ENCODE measurements at places on chromosomes 5 and 9. TPM values are rescaled to one million over a fixed set of nuclear protein-coding genes. Genes with fewer than 3 reads are reported as not detected.
A peak's percentile ranks its signal among the peaks of the same experiment; 100 is the strongest.

- H3K27me3 ChIP-seq = no peaks in the 10 kb centered on the region
- no peak overlapping the region for H3K4me3 ChIP-seq
- H3K36me3 ChIP-seq = no peaks in the 10 kb centered on the region
- no peak overlapping the region for H3K27ac ChIP-seq
- no peak for DNase-seq
- no peaks in the 10 kb centered on the region for H3K4me1 ChIP-seq
These were observed 18.2 kb downstream of the GNPDA1 start for GRCh38 chr5:141994511-141995136.

GRCh38 chr5:66882606-66883227, 286.5 kb downstream of the MAST4 start:
- no peak overlapping the region for H3K4me3 ChIP-seq
- peaks cover 5% of the 10 kb centered on the region for H3K4me1 ChIP-seq
- no peak for DNase-seq
- no peaks in the 10 kb centered on the region for H3K27me3 ChIP-seq
- peak overlapping the region; percentile 71 for H3K27ac ChIP-seq
- no peaks in the 10 kb centered on the region for H3K36me3 ChIP-seq

GRCh38 chr5:178207183-178207916, 3.0 kb downstream of the HNRNPAB start:
- H3K4me1 ChIP-seq = peaks cover 12% of the 10 kb centered on the region
- no peak overlapping the region for H3K27ac ChIP-seq
- H3K36me3 ChIP-seq = no peaks in the 10 kb centered on the region
- no peak for DNase-seq
- no peaks in the 10 kb centered on the region for H3K27me3 ChIP-seq

GRCh38 chr9:124502711-124503702, 4.2 kb downstream of the NR5A1 start:
- no peak overlapping the region for H3K27ac ChIP-seq
- H3K4me3 ChIP-seq = no peak overlapping the region
- no peaks in the 10 kb centered on the region for H3K27me3 ChIP-seq
- peaks cover 6% of the 10 kb centered on the region for H3K4me1 ChIP-seq
- no peaks in the 10 kb centered on the region for H3K36me3 ChIP-seq

DNA sequence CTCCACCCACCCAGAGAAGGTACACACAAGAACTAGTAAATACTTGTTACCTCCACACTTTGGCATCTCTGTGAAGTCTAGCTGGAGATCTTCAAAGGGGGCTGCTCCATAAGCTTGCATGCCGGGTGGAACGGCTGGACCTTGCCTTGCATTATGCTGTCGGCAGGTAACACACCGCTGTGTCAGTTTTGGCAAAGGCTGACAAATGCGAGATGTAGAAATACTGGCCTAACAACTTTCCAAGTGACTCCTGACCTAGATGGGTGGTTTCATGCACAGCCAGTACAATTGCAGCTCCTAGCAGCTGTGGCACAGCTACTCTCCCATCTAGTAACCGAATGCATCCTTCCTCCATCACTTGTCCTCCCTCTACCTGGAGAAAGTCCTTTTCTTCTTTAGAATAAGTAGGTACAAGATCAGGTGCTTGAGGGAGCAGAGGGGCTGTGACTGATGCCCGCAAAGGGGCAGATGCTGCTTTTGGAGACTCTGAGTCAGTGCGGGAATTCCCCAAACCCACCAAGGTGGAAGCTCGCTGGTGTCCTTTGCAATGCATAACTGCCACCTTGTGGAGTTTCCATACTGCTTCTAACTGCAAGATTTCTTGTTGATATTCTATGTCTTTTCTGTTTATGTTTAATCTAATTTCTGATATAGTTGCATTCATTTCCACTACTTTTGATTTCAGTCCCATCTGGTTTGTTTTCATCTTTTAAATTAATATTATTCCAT, 78.4 kb downstream of the TMEM161B start:
- DNase-seq = no peak
- H3K4me1 ChIP-seq = no peaks in the 10 kb centered on the region
- H3K36me3 ChIP-seq = no peaks in the 10 kb centered on the region
- H3K27me3 ChIP-seq = no peaks in the 10 kb centered on the region
- no peak overlapping the region for H3K4me3 ChIP-seq

DNA sequence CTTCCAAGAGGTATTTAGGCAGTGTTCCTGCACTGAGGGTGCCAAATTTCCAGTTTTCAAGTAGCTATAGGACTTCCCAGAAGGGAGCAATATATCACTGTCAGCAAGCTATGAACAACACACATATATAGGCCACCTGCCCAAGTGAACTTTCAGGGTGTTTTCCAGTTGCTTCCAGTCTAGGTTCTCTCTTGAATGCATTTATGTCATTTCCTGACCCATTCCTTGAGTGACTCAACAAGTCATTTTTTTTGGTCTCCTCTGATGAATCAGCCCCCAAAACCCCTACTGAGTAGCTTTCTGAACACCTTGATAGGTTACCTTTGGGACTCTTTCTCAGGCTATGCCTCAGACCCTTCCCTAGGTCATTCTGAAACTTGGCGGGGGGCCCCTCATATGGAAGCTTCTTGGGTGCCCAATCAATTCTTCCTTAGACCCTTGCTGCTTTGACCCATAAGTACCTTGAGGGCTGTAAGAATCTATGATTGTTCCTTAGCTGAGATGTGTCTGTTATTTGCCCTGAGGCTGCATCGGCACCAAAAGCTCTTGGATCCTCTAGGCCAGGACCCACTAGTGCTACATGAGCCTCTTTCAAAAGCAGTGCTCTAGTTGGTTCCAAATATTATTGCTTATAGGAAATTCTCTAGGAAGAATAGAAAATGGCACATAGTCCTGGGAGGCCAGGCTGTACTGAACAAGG, 12.4 kb downstream of the DNAJB5 start:
- H3K27ac ChIP-seq = no peak overlapping the region
- no peak for DNase-seq
- no peak overlapping the region for H3K4me3 ChIP-seq
- H3K36me3 ChIP-seq = no peaks in the 10 kb centered on the region
- no peaks in the 10 kb centered on the region for H3K4me1 ChIP-seq

DNA sequence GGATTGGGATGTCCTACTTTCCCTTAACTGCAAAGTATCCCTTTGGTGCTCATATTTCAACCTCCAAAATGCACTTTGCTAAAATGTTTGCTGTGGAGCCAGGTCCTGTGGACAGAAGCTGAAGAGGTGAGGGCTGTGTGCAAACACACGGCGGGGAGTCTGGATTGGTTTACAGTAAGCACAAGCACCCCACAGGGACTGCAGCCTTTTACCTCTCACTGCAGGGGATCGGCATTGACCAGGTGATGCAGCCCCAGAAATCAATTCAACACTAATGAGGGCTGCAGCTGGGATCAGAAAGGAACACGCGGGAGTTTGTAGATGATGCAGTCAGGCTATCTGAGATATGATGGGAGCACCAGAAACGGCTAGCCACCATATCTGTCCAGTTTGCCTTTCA, 450.9 kb downstream of the CCDC171 start:
- no peaks in the 10 kb centered on the region for H3K4me1 ChIP-seq
- no peak overlapping the region for H3K4me3 ChIP-seq
- H3K27ac ChIP-seq = no peak overlapping the region
- H3K27me3 ChIP-seq = no peaks in the 10 kb centered on the region
- DNase-seq = no peak

DNA sequence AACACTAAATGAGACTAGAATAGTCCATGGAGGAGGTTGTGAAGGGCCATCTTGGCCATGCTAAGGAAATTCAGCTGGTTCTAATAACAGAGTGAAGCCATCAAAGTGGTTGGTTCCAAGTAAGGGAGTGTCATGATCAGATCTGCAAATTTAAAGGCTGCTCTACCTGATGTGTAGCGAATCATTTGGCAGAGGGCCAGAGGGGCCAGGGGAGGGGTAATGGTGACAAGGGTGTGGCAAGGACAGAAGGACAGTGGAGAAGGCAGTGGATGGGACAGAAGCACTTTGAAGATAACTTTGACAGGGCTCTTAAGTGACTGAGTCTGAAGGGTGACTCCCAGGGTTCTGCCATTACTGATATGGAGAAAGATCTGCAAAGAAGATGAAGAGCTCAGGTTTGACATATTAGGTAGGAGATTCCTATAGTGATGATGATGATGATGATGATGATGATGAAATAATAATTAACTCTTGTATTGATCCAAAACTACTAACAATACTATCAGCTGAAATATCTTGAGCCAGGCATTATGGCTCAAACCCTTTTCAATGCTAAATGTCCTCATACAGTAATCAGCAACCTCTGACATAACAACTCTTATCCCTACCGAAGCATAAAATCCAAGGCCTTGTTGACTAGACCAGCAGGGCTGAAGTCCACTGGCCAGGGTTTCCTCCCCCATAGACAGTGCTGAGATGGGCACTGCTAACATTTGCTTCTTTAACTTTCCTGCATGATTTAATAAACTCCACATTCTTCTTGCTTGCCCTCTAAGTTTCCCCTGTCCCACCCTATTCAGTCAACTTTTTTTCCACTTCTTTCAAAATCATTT, 20.0 kb downstream of the KIAA1191 start:
- H3K27me3 ChIP-seq = no peaks in the 10 kb centered on the region
- H3K36me3 ChIP-seq = no peaks in the 10 kb centered on the region
- H3K4me1 ChIP-seq = no peaks in the 10 kb centered on the region
- H3K4me3 ChIP-seq = no peak overlapping the region
- no peak for DNase-seq

DNA sequence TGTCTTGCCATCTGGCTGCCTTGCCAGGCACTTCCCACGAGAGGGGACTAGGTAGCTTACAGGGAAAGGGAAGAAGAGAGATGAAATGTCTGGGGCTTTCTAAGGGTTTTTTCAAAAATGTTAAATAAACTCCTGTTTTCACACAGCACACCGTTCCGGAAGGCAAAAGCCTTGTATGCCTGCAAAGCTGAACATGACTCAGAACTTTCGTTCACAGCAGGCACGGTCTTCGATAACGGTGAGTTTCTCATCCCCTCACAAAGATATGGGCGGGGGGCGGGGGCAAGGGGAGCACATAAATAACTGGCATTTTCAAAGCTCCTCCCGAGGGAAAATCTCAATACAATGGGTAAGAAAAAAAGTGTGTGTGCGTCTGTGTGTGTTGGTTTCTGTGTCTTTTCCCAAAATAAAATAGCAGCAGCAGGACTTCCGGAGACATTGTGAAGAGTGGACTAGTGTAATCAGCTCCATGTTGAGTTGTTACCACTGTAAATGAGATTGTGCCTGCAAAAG, 189.6 kb downstream of the NR3C1 start:
- H3K27ac ChIP-seq = no peak overlapping the region
- H3K27me3 ChIP-seq = no peaks in the 10 kb centered on the region
- DNase-seq = no peak
- H3K4me3 ChIP-seq = no peak overlapping the region
- H3K36me3 ChIP-seq = no peaks in the 10 kb centered on the region
- H3K4me1 ChIP-seq = no peaks in the 10 kb centered on the region

GRCh38 chr5:14059810-14060209, 83.3 kb upstream of the TRIO start:
- H3K27me3 ChIP-seq = no peaks in the 10 kb centered on the region
- no peaks in the 10 kb centered on the region for H3K4me1 ChIP-seq
- H3K36me3 ChIP-seq = no peaks in the 10 kb centered on the region
- no peak overlapping the region for H3K4me3 ChIP-seq
- no peak overlapping the region for H3K27ac ChIP-seq
- no peak for DNase-seq

- no peaks in the 10 kb centered on the region for H3K36me3 ChIP-seq
- no peaks in the 10 kb centered on the region for H3K27me3 ChIP-seq
- no peaks in the 10 kb centered on the region for H3K4me1 ChIP-seq
- DNase-seq = peak; percentile 77
- H3K27ac ChIP-seq = no peak overlapping the region
These were observed 134.0 kb downstream of the SNX18 start for GRCh38 chr5:54651482-54652076.

DNA sequence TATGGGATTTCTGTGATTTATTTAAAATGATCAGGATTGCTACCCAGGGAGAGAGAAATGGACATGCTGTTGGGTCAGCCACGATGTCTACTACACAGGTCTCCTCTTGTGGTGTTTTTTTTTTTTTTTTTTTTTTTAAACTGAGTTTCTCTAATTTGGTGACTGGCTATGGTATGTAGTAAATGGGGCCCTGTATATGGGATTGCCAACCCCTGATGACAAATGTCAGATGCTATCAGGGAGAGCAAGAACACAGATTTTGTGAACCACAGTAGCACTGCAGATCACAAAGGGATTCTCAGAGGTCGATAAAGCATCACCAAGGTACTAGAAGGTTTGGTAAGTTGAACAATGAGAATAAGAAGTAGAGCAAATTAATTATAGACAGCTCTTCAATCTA, 16.5 kb upstream of the TNFAIP8 start:
- no peak overlapping the region for H3K27ac ChIP-seq
- no peaks in the 10 kb centered on the region for H3K36me3 ChIP-seq
- no peaks in the 10 kb centered on the region for H3K4me1 ChIP-seq
- no peak for DNase-seq
- H3K4me3 ChIP-seq = no peak overlapping the region

DNA sequence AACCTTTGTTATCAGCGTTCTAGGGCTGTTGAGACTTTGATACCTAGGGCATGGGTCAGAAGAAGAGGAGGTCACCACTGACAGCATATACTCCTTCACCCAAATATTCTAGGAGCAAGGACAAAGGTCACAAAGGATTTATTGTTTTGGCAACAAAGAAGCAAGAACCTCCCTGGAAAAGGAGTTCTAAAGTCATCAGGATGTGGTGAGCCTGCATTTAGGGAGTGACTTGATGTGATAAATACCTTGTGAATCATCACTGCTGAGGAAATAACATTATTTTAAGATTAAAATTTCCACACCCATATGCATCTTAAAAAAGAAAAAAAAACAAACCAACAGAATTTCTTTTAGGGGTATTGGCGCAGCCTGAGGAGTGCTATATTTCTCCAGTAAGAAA, 13.9 kb downstream of the IFNA1 start:
- H3K4me1 ChIP-seq = no peaks in the 10 kb centered on the region
- H3K27me3 ChIP-seq = no peaks in the 10 kb centered on the region
- no peaks in the 10 kb centered on the region for H3K36me3 ChIP-seq

GRCh38 chr9:114504341-114505186, 709 bp downstream of the WHRN start:
- H3K27me3 ChIP-seq = no peaks in the 10 kb centered on the region
- peak overlapping the region; percentile 78 for H3K27ac ChIP-seq
- H3K36me3 ChIP-seq = no peaks in the 10 kb centered on the region

DNA sequence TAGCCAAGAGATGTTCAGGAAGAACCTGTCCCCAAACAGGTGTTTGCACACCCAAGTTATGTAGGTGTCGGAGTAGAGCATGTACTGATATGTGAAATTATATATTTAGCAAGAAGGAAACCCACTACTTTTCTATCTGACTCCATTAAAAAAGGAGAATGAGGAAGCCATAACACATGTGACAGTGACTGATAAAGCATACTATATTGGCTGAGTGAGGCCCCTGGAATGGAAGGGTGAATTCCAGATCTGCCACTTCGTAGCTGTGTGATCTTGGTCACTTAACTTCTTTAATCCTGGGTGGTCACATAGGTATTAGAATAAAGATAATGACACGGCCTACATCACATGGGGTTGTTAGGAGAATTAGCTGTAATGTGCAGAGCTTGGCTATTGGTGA, 116.0 kb upstream of the MAN2A1 start:
- no peaks in the 10 kb centered on the region for H3K27me3 ChIP-seq
- no peak for DNase-seq
- H3K4me1 ChIP-seq = no peaks in the 10 kb centered on the region
- H3K36me3 ChIP-seq = no peaks in the 10 kb centered on the region
- H3K27ac ChIP-seq = no peak overlapping the region

Gene SMIM32
- total RNA-seq = not detected

Gene IFNA13
- not detected for total RNA-seq

Gene SH3RF2
- total RNA-seq = 0.88 TPM

Gene HMMR
- total RNA-seq = not detected

Data from uterus (tissue), 4 donors.